NCI-H460 (cell line): ENCODE measurements at places on chromosomes 5 and 9. TPM values are rescaled to one million over a fixed set of nuclear protein-coding genes. Genes with fewer than 3 reads are reported as not detected.

GRCh38 chr5:71864730-71865601 lies 145.9 kb downstream of the CARTPT start:
- DNase-seq, result no peak

GRCh38 chr9:35044071-35044470 lies 28.4 kb downstream of the VCP start:
- DNase-seq, result no peak

GRCh38 chr9:83628540-83628939 lies 5.6 kb downstream of the IDNK start:
- no peak for DNase-seq

GRCh38 chr9:69232135-69232534 lies 58.1 kb downstream of the TJP2 start:
- DNase-seq, result no peak

The TRIM14 gene
- total RNA-seq, result 8.9 and 10.4 TPM in 2 replicates

The SPINK13 gene
- total RNA-seq, result 1.3 and 2.8 TPM in 2 replicates
